ENCODE measurements at places on chromosomes 7 and 10. TPM values are rescaled to one million over a fixed set of nuclear protein-coding genes. Genes with fewer than 3 reads are reported as not detected.

Gene CASD1
- 11.9 TPM for total RNA-seq

Gene ADARB2
- total RNA-seq: not detected

Gene GJD4
- total RNA-seq: not detected

Gene VSTM4
- 0.77 TPM for total RNA-seq

Gene GCK
- total RNA-seq: 0.38 TPM

Data from regular cardiac myocyte (primary cell).